ENCODE measurements at places on chromosomes 2 and 18.

GRCh38 chr2:189772212-189772611, 9.6 kb upstream of the OSGEPL1 start:
- no peak for DNase-seq

DNA sequence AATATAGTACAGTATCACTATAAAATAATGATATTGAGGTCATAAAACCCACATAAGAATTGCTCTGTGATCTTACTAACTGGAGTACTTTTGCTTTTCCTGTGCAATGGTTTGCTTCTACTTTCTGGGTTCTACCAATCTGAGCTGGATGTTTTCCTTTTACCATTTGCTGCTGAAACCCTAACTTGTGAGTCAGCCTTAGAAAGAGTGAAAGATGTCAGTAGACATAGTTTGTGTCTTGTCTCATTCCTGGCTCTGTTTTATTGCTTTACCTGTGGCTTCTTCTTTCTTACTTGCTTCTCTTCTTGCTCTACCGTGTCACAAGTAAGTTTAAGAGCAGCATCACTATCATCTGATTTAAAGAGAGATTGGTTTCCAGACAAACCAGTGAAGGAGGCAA, 61.0 kb downstream of the MBD2 start:
- no peak for DNase-seq

GRCh38 chr2:177556153-177556552, 163.6 kb downstream of the AGPS start:
- no peak for DNase-seq

DNA sequence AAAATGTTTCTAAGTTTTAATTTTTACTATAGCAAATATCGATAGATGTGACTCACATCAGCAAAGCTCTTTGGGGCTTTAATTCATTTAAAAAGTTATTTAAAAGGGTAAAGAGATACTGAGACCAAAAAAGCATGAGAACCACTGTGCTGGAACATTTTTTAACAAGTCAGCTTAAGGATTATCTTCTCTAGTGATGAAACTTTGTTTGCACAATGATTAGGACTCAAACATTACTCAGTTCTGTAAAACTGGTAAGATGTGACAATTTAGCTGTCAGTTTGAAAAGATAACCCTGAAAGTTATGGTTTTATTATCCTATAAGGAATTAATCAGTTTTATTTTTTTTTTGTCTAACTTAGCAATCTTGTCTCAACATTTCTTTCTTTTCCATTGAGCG, 301.4 kb downstream of the TSN start:
- no peak for DNase-seq

DNA sequence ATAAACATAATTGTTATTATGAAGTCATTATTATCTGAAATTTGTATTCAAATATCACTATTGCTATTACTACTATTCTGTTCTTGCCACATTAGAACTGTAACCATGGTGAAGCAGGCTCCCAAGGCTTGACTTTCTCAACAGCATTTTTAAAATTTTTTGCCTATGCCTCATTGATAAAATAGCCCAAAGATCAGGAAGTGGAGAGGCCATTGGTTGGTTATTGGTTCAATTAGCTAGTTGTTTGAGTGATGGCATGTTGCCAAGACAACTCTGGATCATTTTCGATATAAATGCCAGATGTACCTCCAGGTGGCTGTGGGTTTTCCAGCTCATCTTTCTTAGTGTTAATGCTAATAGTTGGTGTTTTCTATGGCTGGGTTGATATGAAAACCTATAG, 513.5 kb downstream of the TRIB2 start:
- DNase-seq: no peak

DNA sequence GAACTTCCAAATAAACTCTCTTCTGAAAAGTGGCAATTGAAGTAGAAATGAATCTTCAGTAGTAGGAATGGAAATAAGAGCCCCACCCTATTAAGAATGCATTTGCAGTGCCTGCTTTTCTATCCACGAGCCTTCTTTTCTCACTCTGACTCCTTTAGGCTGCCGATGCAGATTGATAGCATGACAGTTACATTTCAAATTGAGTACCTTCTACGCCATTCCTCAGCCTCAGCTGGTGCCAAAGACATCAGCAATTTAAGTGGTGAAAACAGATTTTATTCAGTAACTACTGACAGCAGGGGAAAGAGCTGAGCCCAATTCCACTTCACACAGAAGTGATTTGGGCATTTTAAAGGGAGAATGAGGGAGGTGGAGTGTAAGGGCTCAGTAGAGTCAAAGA, 85.5 kb downstream of the PTH2R start:
- no peak for DNase-seq

GRCh38 chr2:7165736-7166135, 248.5 kb downstream of the RNF144A start:
- DNase-seq: no peak

- DNase-seq: no peak
Measured at GRCh38 chr18:34767601-34768027, 57.5 kb downstream of the DTNA start.

GRCh38 chr2:172609488-172609887, 53.6 kb downstream of the PDK1 start:
- no peak for DNase-seq

DNA sequence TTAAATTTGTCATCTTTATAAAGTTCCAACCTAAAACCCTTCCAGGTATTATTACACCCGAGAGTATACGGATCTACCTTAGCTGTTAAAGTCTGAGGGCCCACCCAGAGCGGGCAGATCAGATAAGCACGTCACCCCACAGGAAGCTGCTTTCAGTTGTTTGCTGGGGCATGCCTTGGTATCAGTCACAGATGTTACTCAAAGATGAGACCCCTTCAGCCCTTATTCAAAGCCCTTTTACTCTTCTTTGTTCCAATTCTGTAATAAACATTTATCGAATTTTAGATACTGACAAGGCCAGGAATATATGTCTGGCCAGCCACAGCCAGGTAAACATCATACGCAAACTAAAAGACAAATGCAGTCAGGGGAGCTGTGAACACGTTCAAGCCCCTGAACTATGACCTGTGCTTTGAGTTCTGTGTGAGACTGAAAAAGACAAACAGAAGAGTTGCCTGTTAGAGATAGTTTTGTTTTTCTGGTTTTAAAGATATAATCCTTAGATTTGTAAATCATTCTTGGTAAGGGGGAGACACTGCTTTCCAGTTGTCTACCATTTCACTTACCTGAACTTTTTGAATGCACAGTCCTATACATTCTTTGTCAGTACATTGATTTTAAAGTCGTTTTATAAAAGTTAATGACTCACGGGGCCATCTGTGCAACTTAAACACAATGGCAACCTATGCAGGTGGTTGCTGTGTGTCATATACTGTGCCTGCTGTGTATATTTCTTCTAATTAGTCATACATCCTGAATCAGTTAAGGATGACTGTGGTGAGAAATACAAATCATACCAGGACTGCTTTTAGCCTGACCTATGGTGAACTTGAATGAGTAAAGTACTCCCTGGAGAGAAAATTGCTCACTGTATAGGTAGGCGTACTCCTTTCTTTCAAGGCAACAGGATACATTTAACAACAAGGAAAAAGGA, 100.5 kb upstream of the ITPRID2 start:
- no peak for DNase-seq

- DNase-seq: no peak
Measured at GRCh38 chr2:109454765-109455394, 158.9 kb downstream of the SEPTIN10 start.

- DNase-seq: no peak
Measured at GRCh38 chr2:146850746-146851145, 994.1 kb upstream of the ACVR2A start.

GRCh38 chr2:218622606-218623365, 15.1 kb downstream of the PLCD4 start:
- no peak for DNase-seq

DNA sequence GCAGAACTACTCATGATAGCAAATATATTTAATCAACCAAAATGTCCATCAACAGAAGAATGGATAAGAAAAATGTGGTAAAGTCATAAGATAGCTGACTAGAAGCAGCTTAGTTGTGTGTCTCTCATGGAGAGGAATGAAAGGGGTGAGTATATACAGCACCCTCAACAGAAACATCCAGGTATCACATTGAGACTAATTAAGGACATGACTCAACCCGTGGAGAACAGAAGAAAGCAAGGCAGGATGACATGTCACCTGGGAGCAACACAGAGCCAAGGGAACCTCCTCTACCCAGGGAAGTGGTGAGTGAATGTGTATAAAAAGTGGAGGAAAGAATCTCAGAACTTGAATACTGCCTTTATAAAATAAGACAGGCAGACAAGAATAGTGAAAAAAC, 1695.0 kb upstream of the CELF4 start:
- no peak for DNase-seq

DNA sequence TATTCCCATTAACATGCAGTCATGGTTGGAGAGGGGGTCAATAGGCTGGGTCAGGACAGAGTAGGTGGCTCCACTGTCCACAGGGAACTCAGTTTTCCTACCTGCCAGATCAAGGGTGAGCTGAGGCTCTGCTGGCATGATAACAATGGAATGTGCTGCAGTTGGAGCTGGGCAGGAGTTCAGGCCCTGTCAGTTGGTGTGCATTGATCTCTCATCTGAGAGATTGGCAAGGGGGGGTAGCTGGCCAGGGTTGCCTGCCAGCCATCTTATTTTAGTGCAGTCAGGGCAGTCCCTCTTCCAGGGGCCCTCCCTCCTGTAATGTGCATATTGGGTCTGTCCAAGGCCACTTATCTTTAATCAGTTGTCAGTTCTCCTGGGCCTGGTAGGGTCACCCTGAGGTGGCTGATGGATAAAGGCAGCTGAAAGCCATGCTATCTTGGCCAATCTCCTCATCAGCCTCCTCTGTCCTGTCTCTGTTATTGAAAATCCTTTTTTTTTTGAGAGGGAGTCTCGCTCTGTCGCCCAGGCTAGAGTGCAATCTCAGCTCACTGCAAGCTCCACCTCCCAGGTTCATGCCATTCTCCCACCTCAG, 38.1 kb upstream of the CCBE1 start:
- DNase-seq: no peak

- DNase-seq: peak; percentile 66
Measured at GRCh38 chr2:11669454-11670291, at the start of gene NTSR2. NTSR2 (minus strand) TSS chr2:11670195; CDS start chr2:11670129, 66 bp downstream.

- DNase-seq: no peak
Measured at GRCh38 chr18:47262301-47263149, 11.1 kb upstream of the SKOR2 start.

DNA sequence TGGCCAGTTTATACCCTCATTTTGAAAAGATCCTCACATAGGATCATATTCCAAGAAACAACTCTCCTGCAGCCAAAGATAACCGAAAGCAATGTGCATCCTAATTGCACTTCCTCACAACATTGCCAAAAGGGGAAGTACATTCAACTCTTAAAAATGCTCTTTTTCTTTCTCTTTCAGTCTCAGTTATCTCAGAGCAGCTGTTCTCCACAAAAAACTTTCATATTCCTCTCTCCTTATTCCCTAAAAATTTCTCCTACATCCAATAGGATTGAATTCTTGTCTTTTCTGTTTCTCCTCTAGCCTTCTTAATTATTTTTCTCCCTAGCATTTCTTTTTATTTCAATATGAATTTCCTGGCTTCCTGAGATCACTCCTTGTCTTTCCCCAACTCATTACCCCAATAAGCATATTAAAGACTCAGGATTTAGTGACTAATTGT, 7.4 kb upstream of the VRK2 start:
- DNase-seq: no peak

DNA sequence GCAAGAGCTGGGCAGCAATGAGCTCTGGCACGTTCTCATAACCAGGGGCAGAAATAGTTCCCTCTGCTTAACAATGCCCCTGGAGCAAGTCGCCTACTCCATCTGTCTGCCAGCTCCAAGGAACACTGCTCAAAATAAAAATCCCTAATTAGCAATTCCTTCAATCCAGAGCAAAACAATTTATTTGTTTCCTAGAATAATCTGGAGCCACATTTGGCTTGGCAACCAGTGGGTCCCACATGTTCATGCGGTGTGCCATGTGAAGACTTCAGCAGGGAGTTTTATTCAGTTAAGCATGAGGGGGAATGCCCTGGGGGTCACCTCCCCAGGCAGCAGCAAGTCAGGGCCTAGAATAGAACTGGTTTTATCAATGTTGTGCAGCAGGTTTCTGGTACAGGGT, 7.6 kb upstream of the EGR4 start:
- no peak for DNase-seq

- DNase-seq: no peak
Measured at GRCh38 chr2:202299712-202300111, 34.1 kb downstream of the NOP58 start.

Measured in Ammon's horn (tissue), 1 donor.